ENCODE measurements at places on chromosomes 3 and 15. TPM values are rescaled to one million over a fixed set of nuclear protein-coding genes. Genes with fewer than 3 reads are reported as not detected.

GRCh38 chr15:98874773-98875172, 132.8 kb downstream of the PGPEP1L start:
- no peak for DNase-seq

- no peak for DNase-seq
Observed at GRCh38 chr3:195107593-195107992, 163.4 kb downstream of the XXYLT1 start.

- DNase-seq = no peak
Observed at GRCh38 chr3:128760042-128760441, 34.1 kb downstream of the RAB7A start.

GRCh38 chr3:49799761-49800160, at the start of gene CDHR4:
CDHR4 (minus strand) TSS chr3:49799873; CDS start chr3:49799812, 61 bp downstream.
- DNase-seq = peak; percentile 54

- no peak for DNase-seq
Observed at GRCh38 chr3:77976079-77976478, 936.2 kb downstream of the ROBO2 start.

- DNase-seq = no peak
Observed at GRCh38 chr3:54578417-54578816, 349.4 kb downstream of the LRTM1 start.

- no peak for DNase-seq
Observed at GRCh38 chr15:98233873-98234272, 273.4 kb downstream of the ARRDC4 start.

- DNase-seq = no peak
Observed at GRCh38 chr3:196047391-196048030, 34.4 kb downstream of the TFRC start.

- no peak for DNase-seq
Observed at GRCh38 chr3:195468841-195469240, 26.0 kb upstream of the ACAP2 start.

- DNase-seq = no peak
Observed at GRCh38 chr3:63876260-63876659, 12.6 kb downstream of the ATXN7 start.

GRCh38 chr15:69391046-69391757, 22.9 kb upstream of the KIF23 start:
- DNase-seq = no peak

GRCh38 chr3:54294214-54294613, 171.9 kb downstream of the CACNA2D3 start:
- DNase-seq = no peak

- no peak for DNase-seq
Observed at GRCh38 chr3:100189444-100189964, 71.3 kb upstream of the TBC1D23 start.

DNA sequence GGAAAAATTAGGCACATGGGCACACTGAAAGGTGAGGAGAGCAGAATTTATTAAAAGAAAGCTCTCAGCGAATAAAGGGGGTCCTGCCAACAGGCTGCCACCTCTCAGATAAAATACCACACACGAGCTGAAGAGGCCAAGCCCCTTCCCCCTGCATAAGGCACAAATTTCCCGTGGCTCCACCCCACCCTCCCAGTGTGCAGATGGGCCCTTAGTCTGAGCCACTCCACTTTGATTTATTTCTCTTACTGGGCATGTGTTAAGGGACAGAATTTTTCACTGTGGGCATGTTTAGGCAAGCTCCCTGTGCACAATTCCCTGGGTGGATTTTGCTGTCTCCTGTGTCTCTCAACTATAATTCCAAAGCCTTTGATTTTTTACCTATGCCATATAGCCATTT, 409.8 kb downstream of the TBL1XR1 start:
- no peak for DNase-seq

DNA sequence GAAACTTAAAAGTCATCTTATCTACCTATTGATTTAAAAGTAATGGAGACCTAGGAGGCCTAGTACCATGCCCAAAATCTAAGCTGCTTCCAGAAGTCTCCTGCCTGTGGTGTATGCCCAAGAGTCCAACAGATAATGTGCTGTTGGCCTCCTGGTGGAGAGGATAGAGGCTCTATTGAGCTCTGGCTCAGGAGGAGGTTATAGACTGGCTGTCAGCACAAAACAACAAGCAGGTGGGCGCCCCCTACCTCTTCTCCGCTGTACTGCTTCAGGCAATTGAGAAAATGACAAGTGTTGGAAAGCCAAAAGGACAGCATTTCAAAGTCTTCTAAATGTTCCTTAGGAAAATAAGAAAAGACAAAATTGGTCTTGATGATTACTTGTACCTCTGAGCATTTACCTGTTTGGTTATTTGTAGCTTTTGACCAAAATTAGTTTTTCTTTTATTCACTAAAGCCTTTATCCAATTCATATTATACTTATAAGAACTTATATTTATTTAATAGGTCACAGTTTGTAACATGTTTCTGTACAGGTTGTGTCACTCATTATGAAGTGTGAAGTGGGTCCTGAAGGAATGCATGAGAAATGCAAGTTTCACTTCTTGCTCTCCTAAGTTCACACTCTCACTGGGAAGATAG, 17.2 kb upstream of the GNB5 start:
- peak; percentile 79 for DNase-seq

GRCh38 chr15:90866161-90866715, 2.1 kb upstream of the FURIN start:
- DNase-seq = no peak

GRCh38 chr15:41502795-41503668, 9.4 kb downstream of the ITPKA start:
- DNase-seq = no peak

- no peak for DNase-seq
Observed at GRCh38 chr3:5489536-5489935, 302.0 kb downstream of the EDEM1 start.

GRCh38 chr3:157247391-157247790, 87.4 kb upstream of the CCNL1 start:
- no peak for DNase-seq

GRCh38 chr15:44381236-44381635, 46.2 kb upstream of the CTDSPL2 start:
- DNase-seq = no peak

DNA sequence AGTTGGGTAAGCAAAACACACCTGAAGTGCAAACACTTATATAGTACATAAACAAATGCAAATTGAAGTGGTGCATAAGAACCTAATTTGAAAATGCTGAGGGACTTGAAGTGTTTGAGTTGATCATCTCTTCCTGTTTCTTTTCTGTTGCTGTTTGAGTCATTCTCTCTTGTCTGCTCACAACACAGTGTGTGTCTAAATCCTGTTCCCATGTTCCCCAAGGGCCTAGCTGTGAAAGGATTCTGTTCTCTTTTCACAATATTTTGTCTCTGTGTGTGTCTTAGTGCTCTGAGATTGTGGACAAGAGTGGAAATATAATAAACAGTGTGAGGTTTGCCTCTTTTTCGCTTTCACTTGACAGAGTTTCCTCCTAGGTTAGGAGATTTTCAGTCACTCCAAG, 6.1 kb downstream of the CD96 start:
- DNase-seq = no peak

DNA sequence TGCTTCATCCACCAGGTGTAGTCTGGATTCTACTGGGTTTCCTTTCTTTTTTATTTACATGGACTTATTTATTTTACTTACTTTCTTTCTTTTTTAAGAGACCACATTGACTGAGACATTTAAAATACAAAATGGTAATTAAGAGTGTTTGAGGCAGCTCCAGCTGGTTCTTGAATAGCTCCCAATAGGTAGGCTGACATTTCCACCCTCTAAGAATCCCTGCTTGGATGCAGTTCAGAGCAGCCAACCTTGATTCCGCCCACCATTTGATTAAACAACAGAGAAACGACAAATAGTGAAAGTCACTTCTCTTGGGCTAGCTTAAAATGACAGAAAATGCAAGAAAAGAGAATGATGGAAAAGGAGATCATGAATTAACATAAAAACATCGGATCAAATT, 270.5 kb downstream of the TUSC7 start:
- no peak for DNase-seq

GRCh38 chr3:55629432-55629831, 142.3 kb upstream of the WNT5A start:
- DNase-seq = no peak

- DNase-seq = no peak
Observed at GRCh38 chr3:123344175-123344906, 104.5 kb downstream of the ADCY5 start.

DNA sequence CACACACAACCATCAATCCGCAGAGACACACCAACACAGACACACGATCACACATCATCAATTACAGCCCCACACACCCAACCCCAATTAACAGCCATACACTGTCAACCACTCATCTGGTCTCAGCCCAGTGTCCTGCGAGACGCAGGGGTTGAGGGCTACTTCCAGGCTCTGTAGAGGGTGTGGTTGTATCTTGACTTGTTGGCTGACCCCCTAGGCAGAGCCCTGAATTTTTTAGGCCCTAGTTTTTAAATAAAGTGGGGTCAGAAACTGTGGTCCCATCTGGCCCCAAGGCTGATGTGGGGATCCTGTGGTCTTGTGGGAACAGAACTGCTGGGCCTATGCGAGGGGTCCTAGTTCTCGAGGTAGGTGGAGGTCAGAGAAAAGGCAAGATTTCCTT, 9.2 kb downstream of the VILL start:
- DNase-seq = no peak

Gene EFCC1
- total RNA-seq = not detected

Gene RASL12
- total RNA-seq = 0.12 TPM

Gene GPR149
- total RNA-seq = not detected

Gene C3orf22
- total RNA-seq = not detected

Gene GP9
- not detected for total RNA-seq

Gene CA12
- 21.5 TPM for total RNA-seq

Gene ATP8B4
- 0.24 TPM for total RNA-seq

Gene INSYN1
- not detected for total RNA-seq

Gene CKMT1A
- 1.2 TPM for total RNA-seq

Gene FBLN2
- not detected for total RNA-seq

Gene WDR93
- total RNA-seq = not detected

Gene DET1
- 4.9 TPM for total RNA-seq

Gene HRG
- total RNA-seq = 0.40 TPM

Gene LRRIQ4
- total RNA-seq = 0.27 TPM

Gene B3GALNT1
- total RNA-seq = 25.1 TPM

Gene CILP
- 0.05 TPM for total RNA-seq

Gene CTXN2
- not detected for total RNA-seq

Gene USP8
- 73.2 TPM for total RNA-seq

Gene ARPP19
- total RNA-seq = 145 TPM

All from Calu3 (cell line).